ENCODE measurements at places on chromosomes 7 and 10.
A peak's percentile ranks its signal among the peaks of the same experiment; 100 is the strongest.

GRCh38 chr10:77494327-77494726 is 143.3 kb downstream of the KCNMA1 start:
- DNase-seq = no peak

GRCh38 chr7:33887266-33887975 is 17.9 kb upstream of the BMPER start:
- no peak for DNase-seq

GRCh38 chr7:30659312-30659711 is 22.9 kb downstream of the CRHR2 start:
- DNase-seq = no peak

DNA sequence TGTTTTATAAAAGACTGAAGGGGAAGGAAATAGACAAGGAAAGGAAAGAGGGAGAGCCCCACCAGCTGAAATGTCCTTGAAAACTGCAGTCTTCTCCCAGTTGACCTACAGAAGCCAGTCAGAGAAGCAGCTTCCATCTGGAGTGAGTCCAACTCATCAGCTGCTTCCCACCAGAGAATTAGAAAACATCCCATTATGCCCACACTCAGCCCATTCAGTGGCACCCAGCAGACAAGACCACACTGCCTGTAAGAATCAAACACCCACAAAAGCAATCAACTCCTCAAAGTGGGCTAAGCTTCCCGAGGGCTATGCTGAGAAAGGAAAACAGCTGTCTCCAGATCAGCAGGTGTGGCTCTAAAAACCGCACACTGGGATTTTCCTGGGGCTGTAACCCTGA is 29.6 kb upstream of the TMEM213 start:
- no peak for DNase-seq

- DNase-seq = no peak
These were observed 76.6 kb downstream of the CCDC3 start for GRCh38 chr10:12924911-12925310.

- DNase-seq = no peak
These were observed 49.2 kb upstream of the FAM133B start for GRCh38 chr7:92639213-92639896.

- no peak for DNase-seq
These were observed 350.1 kb downstream of the KIF20B start for GRCh38 chr10:90051474-90051873.

- DNase-seq = no peak
These were observed 272.5 kb downstream of the SEMA3A start for GRCh38 chr7:83921941-83922607.

DNA sequence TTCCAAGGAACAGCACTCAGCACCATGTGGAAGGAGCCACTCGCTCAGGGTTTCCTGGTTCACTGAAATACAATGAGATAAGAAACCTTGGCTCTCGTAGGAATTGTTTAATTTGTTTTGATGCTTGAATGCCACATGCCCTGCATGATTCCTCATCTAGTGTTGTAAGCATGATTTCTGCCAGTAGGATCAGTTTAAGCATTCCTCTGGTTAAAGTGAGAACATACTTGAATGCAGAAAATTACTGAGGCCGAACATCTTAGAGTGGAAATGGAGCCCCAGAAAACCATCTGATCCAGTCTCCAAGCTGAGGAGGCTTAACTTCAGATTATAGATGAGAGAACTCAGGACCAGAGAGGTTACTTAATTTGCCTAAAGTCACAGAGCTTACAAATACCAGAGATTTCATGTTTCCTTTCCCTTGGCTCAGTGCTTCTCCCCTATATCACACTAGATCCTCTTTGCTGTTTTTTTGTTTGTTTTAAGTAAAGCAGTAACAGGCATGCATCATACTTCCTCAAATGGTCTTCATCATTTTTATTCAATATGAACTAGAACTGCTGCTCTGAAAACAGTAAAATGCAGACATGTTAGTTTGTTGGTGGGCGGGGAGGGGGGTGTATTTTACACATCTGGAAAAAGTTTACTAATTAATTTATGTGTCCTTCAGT is 125.1 kb downstream of the ADAM12 start:
- no peak for DNase-seq

DNA sequence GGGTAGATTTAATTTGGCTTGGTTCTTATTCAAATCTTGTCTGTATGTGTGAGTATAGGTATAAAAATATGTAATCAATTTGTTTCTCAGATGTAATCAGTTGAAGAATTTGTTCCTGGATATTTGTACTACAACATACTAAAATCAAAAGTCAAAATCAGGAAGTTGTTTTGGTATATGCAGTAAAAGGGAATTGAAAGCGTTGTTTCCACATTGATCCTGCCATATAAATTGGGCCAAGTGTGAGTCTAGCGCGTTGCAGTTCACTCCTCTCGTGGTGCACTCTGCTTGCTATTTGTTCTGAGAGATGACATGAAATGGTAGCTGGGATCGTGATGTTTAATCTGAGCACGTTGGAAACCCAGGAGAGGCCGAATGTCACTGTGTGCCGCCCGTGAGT is 55.9 kb downstream of the SHH start:
- DNase-seq = no peak

DNA sequence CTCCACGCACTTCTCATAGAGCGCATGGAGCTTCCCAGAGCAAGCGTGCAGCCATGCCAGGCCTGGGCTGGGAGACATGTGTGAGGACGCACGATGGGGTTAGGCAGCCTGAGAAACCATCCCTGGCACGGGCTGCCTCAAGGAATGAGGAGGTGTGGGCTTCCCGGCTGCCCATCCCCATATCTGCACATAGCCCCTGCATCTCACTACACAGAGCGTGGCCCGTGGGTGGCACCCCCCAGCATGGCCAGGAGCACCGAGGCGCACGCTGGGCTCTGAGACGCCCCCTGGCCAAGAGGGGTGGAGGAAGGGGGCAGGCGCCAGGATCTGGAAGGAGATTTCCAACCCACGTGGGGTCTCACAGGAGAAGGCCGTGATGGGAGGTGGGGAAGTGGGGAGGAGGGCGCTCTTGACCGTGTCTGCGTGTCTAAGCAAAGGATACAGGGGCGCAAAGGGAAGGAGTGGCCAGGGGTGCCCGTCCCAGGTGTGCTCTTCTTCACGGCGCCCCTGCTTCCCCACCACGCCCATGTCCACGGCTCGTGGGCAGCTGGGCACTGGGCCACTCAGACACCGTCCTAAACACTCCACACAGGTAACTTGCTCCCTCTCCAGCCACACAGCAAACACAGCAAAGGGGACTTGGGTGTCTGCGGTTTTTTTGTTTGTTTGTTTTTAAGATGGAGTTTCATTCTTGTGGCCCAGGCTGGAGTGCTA is 340.5 kb downstream of the PTPRN2 start:
- no peak for DNase-seq

- DNase-seq = no peak
These were observed 3.3 kb downstream of the ZNF503 start for GRCh38 chr10:75398200-75398691.

DNA sequence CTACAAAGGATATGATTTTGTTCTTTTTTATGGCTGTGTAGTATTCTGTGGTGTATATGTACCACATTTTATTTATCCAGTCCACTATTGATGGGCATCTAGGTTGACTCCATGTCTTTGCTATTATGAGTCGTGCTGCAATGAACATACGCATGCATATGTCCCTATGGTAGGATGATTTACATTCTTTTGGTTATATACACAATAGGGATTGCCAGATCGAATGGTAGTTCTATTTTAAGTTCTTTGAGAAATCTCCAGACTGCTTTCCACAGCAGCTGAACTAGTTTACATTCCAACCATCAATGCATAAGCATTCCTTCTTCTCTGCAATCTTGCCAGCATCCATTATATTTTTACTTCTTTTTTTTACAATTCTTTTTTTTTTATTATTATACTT is 35.6 kb upstream of the FAM13C start:
- DNase-seq = no peak

DNA sequence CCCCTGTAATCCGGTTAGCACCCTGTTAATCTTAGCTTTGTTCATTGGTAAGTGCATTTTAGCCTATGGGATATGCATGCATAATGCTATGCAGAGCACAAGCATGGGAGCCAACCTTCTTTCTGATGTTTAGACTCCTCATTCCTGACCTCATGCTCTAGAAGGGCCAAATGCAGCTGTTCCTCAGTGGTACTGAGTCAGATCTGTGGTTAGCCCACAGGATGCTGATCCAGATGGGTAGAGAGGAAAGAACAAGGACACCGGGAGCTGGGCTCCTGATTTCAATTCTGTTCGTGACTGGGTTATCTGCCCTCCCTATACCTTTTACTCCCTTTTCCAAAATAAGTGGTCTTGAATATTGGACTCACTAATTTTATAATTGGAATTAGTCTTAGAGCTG is 31.7 kb upstream of the C10orf90 start:
- no peak for DNase-seq

GRCh38 chr10:13946209-13946460 is 359.4 kb downstream of the PRPF18 start:
- DNase-seq = no peak

DNA sequence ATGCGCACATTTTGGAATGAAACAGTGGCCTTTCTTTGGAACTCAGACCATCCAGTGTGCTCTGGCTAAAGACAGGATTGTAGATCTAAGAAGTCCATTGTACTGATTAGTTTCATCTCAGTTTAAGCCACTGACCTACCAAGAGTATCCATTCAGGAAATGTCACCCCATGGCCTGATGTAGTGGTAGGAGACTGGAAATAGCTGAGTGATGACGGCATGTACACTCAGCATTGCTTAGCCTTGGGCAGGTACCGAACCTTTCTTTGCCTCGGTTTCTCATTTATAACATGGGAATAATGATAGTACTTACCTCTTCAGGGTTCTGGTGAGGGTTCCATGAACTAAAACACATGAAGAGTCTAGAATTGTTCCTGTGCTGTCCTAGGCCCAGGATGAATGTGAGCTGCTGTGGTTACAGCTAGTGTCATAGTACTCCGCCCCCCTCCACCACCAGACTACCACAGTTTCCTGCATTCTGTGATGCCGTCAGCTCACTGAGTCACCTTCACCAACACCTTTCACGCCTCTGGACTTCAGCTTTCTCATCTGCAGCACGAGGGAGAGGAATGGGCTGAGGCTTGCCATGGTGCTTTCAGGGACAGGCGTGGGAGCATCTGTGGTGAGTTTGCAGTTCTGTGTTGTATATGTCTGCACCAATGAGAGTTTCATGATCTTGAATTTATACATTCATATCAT is 484.0 kb upstream of the GALNT17 start:
- peak; percentile 16 for DNase-seq

- no peak for DNase-seq
These were observed 1.3 kb downstream of the TBC1D12 start for GRCh38 chr10:94403380-94404213.

DNA sequence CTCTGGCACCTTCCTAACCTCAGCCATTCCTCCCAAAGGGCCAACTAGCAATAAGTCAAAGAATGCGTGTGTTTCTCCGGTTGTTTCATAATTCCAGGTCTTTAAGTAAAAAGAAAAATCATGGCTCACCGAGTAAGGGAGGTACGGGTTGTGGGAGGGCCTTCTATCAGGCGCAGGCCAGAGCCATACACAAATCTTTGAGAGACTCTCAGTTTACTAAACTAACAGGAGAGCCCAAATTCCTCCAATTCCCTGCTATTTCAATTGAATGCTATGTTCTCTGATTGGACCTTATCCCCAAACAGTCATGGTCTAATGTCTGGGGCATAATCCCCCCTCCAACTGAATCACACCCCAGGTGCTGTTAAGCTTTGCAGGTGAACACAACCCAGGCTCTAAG is 26.2 kb upstream of the SLF2 start:
- DNase-seq = no peak

GRCh38 chr7:20302891-20303290 is 27.8 kb upstream of the ITGB8 start:
- no peak for DNase-seq

- no peak for DNase-seq
These were observed 68.1 kb downstream of the PRTFDC1 start for GRCh38 chr10:24884316-24884715.

- DNase-seq = no peak
These were observed 103.5 kb upstream of the PDLIM1 start for GRCh38 chr10:95394161-95394880.

- DNase-seq = no peak
These were observed 10.0 kb upstream of the LRRC4 start for GRCh38 chr7:128041203-128041602.

- DNase-seq = no peak
These were observed 557 bp downstream of the HOXA11 start for GRCh38 chr7:27184337-27185012.

GRCh38 chr10:128125944-128126764 is at the start of gene MKI67:
TSS of gene MKI67 (minus strand) at chr10:128126423. CDS start at chr10:128125667, 756 bp downstream.
- peak; percentile 77 for DNase-seq

DNA sequence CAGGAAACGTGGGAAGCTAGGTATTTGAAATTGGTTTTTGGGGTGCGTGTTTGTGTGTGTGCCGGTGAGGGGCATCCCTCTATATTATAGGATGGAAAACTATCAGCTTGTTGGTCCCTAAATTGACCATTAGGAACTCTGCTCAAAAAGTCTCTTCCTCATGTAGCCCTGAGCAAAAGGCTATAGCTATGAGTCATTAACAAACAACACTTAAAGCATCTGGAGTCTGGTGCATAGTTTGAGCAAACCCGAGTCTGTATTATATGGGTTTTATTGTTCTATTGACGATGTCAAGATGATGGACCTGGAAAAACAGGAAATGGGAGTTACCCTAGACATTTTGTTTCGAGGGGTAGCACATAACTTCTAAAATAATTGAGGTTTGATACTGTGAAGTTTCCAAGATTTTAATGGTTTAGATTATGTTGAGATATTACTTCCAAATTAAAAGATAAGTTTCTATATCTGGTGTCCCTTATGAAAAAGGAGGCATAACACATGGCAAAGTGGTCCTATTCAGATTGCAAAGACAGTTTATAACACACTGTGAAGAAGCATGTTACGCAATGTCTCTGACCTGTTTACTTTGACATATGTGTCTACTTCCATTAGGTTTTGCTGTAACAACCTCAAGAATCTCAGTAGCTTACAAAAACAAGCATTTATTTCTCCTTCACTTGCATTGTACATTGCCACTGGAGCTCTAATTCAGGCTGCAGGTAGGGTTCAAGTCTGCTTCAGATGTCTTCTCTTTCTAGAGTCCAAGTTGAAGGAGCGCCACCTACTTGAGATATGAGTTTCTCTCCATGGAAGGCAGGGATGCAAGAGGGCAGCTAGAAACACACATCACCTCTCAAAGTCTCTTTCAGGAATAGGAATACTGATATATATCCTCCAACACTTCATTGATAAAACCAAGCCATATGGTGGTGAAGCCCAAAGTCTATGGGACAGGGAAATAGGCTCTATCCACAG is 357.7 kb downstream of the PHF14 start:
- no peak for DNase-seq

DNA sequence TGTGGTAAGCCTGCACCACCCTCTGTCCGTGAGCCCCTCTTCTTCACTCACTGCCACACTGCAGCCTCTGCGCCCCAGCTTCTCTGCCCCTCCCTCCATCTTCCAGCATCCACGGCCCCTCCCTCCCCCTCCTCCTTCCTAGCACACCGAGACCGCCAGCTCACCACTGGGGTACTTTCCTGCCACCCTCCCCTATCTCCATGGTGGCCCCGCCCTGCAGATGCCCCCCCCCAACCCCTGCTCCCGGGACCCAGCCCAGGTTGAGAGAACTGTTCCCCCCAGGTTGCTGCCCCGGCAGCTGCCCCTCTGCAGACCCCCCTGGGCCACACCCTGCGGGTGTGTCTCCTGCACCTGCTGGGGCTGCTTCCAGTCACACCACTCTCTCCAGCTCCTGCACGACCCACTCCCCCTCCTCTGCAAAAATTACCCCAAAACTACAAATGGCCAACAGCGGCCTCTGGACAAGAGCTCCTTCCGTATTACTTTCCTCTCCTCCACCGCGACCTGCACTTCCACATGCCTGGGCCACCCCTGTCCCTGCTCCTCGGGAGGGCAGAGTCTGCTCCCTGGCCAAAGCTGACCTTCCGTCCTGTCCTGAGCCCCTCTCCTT is 209.2 kb upstream of the PPP2R2D start:
- DNase-seq = no peak

Data from stimulated activated CD4-positive, alpha-beta T cell treated with anti-CD3 and anti-CD28 coated beads, TNF-alpha, amount 100 ng/mL, for 4 hours (primary cell).